Coronary artery (tissue), 2 donors: ENCODE measurements at places on chromosomes 13 and 19.

DNA sequence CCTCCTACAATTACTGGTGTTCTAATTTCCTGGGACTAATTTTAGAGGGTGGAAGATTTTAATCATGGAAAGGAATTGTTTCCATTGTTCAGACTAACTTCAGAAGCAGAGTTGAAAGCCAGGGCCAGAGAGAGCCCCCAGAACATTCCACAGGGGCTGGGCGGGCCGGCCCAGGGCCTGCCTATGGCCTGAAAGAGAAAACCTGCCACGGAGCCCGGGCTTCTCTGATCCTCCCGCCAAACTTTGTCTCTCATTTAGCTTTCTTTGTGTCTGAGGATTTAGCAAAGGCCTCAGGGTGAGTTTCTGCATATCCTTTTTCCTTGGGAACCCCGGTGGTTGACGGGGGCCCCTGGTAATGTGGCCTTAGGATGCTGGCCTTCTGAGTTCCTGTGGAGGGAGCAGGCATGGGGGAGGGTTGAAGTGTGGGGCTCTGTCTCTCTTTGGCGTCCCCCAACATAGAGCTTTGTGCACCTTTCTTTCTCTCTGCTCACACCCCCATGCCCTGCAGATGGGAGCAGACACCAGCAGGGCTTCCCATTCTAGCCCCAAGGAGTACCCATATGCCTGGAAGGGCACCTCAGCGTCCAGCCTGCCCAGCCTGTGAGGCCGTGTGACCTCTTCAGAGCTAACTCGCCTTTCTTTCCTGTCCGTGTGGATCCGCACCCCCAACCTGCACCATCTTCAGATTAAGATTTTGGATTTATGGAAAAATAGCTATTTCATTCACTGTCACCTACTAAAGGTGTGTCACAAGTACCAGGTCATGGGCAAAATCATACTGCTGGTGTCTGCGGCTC is 539.5 kb downstream of the FGF9 start:
- no peak for DNase-seq

GRCh38 chr19:7535998-7536695 is 630 bp downstream of the PNPLA6 start:
- DNase-seq, result no peak

- no peak for DNase-seq
Observed at GRCh38 chr13:106197496-106197895, 338.0 kb downstream of the EFNB2 start.

- DNase-seq, result no peak
Observed at GRCh38 chr19:57719424-57719823, 8.0 kb downstream of the ZNF671 start.

- DNase-seq, result no peak
Observed at GRCh38 chr13:109645831-109646230, 140.6 kb downstream of the IRS2 start.
